ENCODE measurements at places on chromosomes 6 and 20. TPM values are rescaled to one million over a fixed set of nuclear protein-coding genes. Genes with fewer than 3 reads are reported as not detected.

DNA sequence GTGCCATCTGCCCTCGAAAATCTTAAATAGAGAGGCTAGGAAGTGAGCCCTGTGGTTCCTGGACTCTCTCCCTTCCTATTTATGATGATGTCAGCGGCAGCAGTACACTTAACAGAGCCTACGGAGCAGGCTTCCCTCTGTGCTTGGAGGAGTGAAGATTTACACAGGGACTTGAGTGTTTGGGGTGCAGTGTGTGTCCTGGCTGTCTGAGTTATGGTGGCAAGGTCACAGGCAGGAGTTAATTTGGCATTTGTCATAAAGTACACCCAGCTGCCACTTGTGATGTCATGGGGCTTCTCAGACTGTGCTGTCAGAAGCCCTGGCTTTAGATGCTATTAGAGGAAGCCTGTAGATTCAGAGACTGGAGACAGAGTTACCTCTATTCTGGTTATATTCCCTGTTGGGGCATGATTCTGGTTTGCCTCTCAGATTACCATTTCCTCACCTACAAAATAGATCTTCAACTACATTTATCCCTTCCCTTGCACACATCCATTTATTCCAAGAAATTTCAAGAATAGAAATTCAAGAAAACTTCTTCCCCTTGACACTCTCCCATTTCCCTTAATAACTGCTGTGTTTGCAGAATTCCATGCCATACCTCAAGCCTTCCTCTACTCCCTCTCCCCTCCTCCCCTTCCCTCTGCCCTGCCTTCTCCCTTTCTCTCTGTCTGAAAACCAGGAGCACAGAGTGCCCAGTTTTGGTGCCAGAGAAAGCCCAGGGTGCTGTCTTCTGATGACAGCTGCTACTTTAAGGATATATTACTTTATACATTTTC is 72.1 kb downstream of the SLC24A3 start:
- H3K36me3 ChIP-seq = no peaks in the 10 kb centered on the region
- H3K4me3 ChIP-seq = no peak overlapping the region
- peaks cover 29% of the 10 kb centered on the region for H3K4me1 ChIP-seq
- no peak overlapping the region for H3K27ac ChIP-seq
- no peaks in the 10 kb centered on the region for H3K27me3 ChIP-seq
- DNase-seq = no peak

GRCh38 chr6:157699777-157700636 is 123.0 kb upstream of the SNX9 start:
- DNase-seq = no peak
- no peak overlapping the region for H3K27ac ChIP-seq
- no peaks in the 10 kb centered on the region for H3K27me3 ChIP-seq
- H3K4me3 ChIP-seq = no peak overlapping the region
- H3K4me1 ChIP-seq = no peaks in the 10 kb centered on the region

GRCh38 chr6:80974579-80974978 is 777.9 kb downstream of the TENT5A start:
- H3K36me3 ChIP-seq = no peaks in the 10 kb centered on the region
- no peak overlapping the region for H3K4me3 ChIP-seq
- DNase-seq = no peak
- no peak overlapping the region for H3K27ac ChIP-seq

GRCh38 chr6:149003560-149003959 is 256.7 kb downstream of the UST start:
- no peak overlapping the region for H3K4me3 ChIP-seq
- H3K27ac ChIP-seq = no peak overlapping the region
- DNase-seq = no peak
- H3K27me3 ChIP-seq = no peaks in the 10 kb centered on the region

DNA sequence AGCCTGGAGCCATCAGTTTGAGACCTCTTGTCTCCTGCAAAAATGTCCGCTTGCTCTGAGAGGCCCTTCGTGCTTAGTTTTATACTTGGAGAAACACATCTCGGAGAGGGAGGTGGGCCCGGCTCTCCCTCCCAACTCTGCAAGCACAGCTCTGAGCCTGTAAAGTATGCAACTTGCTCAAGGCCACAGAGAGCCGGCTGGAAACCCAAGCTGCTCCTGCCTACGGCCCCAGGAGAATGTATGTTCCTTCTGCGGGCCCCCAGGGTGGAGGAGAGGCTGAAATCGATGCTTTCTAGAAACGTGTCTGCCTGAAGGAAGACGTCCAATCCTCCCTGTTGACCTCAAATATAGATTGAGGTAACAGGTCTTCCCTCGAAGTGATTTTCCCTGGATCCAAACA is 205.4 kb downstream of the PREX1 start:
- H3K27ac ChIP-seq = no peak overlapping the region
- no peaks in the 10 kb centered on the region for H3K27me3 ChIP-seq
- no peak for DNase-seq
- H3K4me1 ChIP-seq = no peaks in the 10 kb centered on the region

TNFAIP3 gene
- total RNA-seq = 26.3 TPM

- no peaks in the 10 kb centered on the region for H3K36me3 ChIP-seq
- H3K4me3 ChIP-seq = no peak overlapping the region
- no peaks in the 10 kb centered on the region for H3K27me3 ChIP-seq
- DNase-seq = no peak
- no peaks in the 10 kb centered on the region for H3K4me1 ChIP-seq
Measured at GRCh38 chr20:61031101-61031830, 220.8 kb upstream of the CDH4 start.

MDC1 gene
- total RNA-seq = 16.6 TPM
